ENCODE measurements at places on chromosomes 2 and 18.

DNA sequence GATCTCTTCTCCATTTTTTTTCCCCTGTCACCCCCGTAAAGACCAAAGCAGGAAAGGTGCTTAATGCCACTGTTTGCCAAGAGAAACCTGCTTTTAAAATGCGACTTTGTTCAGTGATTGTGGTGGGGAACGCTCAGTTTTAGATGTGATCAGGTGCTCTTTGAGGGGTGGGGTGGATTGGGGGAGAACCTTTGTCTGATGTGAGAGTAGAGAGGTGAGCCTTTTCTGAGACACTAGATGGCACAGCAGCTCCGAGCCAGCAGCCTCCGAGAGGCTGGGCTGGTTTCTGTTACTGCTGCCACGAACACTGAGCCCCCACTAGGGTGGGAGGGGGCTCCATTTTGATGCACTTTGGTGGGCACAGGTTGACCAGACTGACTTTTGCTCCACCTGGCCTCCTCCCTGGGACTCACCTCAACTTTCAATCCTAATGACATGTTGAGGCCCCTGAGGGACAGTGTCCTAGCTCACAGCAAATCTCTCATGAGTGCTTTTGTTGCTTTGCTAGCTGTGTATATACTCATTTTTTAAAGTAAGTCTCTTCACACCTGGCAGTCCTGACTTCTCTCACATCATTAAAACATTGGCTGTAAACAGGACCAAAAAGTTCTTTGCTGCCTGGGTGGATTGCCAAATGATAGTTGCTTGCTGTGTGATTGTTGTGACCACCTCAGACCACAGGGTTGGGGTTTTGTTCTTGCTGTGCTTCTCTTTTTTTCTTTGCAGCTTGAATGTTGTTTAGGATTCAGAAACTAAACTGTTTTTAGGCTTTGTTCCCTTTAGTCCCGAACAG is 98.2 kb upstream of the MAP3K20 start:
- no peak for DNase-seq

- DNase-seq: no peak
Observed at GRCh38 chr18:72986103-72986502, 118.3 kb upstream of the NETO1 start.

DNA sequence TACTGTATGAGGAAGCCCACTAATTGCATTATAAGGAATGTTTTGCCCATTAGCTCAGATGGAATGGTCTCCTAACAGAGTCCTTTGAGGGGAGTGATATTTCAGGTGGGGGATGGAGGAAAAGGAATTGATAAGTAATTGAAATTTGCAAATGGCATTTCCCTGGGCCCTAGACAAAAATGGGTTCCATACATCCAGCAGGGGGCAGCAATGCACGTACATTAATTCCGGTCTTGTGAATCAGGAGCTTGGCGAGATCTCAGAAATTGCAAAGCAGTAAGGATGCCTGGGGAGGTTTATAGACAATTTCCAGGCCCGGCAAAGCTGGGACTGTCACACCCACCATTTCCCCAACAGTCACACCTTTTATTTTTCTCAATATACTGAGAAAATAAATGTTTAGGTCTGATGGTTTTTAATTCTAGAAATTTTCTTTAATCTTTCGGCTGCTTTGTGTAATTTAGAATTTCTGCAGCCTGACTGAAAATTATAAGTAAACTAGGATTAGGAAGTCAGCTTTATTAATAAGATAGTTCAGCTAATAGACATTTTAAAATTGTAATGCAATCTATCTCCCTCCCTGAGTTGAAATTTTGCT is 122.8 kb downstream of the LYPD1 start:
- DNase-seq: no peak

DNA sequence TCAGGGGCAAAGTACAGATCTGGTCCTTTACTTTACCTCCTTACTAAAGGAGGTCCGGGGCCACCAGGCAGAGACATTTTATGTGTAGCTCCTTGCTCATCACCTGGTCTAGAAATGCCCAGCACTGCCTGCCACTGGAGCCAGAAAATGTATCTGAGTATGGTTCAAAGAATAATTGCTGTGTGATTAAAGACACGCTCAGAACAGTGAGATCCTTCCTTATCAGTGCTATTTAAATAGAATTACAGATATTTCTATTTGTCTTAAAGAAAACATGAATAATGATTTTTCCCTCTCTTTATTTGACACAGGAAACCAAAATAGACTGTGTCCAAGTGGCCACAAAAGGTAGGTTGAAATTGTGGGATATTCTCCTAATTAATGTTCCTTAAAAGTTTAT is 494.8 kb upstream of the RAB12 start:
- DNase-seq: no peak

- no peak for DNase-seq
Observed at GRCh38 chr18:79949697-79950487, 1.6 kb downstream of the SLC66A2 start.

GRCh38 chr2:237026981-237027711 is 58.5 kb upstream of the COPS8 start:
- peak; percentile 18 for DNase-seq

- DNase-seq: no peak
Observed at GRCh38 chr2:235131334-235132305, 179.8 kb downstream of the SH3BP4 start.

DNA sequence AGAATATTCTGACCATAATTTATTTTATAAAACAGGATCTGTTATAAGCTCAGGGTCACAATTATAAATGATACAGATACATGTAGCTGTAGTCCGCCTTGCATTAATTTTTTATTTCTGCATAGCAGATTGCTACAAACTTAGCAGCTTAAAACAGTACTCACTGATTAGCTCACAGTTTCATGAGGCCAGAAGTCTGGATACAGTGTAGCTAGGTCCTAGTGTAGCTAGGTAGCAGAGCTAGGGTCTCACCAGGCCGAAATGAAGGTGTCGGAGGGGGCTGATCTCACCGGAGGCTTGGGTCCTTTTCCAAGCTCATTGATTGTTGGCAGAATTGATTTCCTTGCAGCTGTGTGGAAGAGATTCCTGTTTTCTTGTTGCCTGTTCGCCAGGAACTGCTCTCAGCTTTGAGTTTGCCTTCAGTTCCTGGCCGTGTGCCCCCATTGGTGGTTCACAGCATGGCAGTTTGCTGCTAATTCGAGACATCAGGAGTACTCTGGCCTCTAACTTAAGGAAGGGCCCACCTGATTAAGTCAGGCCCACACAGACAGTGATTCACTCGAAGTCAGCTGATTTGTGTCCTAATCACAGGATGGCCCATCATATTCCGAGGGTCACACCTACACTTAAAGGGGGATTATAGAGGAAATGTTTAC is 18.4 kb downstream of the NAPG start:
- no peak for DNase-seq

All from T follicular helper cell (primary cell).